ENCODE measurements at places on chromosomes 7 and 10.

- no peak for DNase-seq
Measured at GRCh38 chr10:31774299-31774900, 154.2 kb downstream of the ARHGAP12 start.

DNA sequence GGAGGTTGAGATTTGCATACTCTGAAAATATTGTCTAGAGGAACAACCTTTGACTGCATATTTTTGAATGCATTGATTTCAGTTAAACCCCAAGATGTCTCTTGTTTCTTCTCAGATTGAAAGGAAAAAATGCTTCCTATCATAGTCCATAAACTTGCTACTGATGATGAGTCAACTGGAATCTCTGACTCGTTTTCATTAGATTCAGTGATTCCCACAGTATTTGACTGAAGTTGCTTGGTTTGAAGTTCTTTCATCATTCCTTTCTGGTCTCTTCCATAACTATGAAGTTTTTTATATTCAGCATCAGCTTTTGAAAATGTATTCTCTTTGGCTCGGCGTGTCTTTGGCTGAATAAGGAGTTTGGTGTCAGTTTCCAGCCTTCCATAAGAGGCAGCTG, 10.7 kb downstream of the PEX1 start:
- no peak for DNase-seq

GRCh38 chr10:4174197-4174596, 389.2 kb upstream of the KLF6 start:
- DNase-seq, result no peak

- DNase-seq, result no peak
Measured at GRCh38 chr7:109836016-109836415, 1254.9 kb upstream of the LRRN3 start.

- DNase-seq, result no peak
Measured at GRCh38 chr10:93087846-93088245, 14.2 kb downstream of the CYP26A1 start.

DNA sequence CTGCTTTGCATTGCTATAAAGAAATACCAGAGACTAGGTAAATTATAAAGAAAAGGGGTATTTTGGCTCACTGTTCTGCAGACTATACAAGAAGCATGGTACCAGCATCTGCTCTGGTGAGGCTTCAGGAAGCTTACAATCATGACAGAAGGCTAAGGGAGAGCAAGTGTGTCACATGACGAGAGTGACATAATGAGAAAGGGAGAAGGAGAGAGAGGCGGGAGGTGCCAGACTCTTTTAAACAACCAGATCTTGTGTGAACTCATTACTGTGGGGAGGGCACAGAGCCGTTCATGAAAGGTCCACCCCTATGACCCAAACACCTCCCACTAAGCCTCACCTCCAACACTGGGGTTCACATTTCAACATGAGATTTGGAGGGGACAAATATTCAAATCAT, 59.0 kb upstream of the WNT16 start:
- DNase-seq, result no peak

GRCh38 chr7:90994121-90994520, 270.1 kb upstream of the FZD1 start:
- no peak for DNase-seq

- DNase-seq, result no peak
Measured at GRCh38 chr10:113091920-113092319, 141.9 kb downstream of the TCF7L2 start.

DNA sequence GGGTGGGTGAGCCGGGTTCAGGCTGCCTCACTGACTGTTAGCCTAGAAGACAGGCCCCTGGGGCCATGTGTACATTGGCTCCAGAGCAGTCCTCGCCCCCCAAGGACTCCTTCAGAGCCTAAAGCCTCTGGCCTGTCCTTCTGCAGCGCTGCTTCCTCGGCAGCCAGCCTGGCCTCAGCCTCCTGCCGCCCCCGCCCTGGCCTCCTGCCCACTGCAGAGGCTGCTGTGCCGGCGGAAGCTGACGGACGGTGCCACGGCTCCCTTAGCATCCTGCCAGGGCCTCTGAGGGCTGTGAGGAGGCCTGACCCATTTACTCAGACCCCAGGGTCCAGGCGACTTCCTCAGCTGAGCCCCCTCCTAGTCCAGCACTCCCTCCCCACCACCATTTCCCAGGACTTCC, 4.9 kb downstream of the SRRM3 start:
- no peak for DNase-seq

- DNase-seq, result no peak
Measured at GRCh38 chr7:101767544-101767943, 49.9 kb upstream of the CUX1 start.
